ENCODE measurements at places on chromosomes 2 and 18. TPM values are rescaled to one million over a fixed set of nuclear protein-coding genes. Genes with fewer than 3 reads are reported as not detected.
A peak's percentile ranks its signal among the peaks of the same experiment; 100 is the strongest.

DNA sequence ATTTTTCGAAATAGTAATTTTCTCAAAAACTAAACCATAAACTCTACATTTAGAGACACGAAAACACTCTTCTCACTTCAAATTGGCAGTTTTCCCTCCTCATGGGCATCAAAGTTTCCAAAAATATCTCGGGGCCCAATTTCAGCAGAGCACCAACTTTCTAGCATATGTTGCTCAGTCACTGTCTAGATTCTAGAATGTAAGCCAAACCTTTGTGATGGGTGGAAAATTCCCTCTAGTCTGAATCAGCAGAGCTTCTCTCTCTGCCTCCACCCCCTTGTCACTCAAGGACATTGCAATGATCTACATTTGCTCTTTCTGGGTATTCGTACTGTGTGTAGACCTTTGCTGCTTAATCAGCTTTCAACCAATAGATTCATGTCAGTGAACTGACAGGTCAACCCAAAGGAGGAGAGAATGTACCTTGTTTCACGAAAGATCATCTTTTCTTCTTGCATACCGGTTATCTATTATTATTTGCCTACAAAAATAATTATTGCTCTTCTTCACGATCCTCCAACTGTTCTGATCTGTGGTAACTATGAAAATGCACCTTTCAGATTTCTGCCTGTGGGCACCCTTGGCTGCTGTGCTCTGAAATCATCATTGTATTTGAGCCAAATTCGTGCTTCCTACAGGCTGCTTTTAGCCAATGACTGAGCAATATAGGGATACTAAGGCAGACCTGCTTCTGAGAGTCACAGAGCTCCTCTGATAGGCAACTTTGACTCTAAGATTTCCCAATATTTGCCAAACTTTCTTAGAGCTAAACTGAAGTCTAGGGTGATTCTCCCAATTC is 38.7 kb upstream of the GLS start:
- DNase-seq, result peak; percentile 42

DNA sequence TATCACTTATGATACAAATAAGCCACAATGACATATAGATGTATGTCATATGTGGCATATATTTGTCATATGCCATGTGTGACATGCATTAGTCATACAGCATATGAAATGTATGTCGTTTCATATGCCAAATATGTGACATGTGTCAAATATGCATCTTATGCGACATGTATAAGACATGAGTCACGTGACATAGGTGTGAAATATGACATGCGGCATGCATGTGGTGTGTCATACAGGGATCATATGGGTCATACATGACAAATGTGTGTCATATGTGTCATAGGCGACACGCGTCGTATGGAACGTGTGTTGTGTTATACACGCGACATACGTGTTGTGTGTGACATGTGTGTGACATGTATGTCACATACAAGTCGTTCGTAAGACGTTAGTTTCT is 2154.0 kb upstream of the PIK3C3 start:
- no peak for DNase-seq

DNA sequence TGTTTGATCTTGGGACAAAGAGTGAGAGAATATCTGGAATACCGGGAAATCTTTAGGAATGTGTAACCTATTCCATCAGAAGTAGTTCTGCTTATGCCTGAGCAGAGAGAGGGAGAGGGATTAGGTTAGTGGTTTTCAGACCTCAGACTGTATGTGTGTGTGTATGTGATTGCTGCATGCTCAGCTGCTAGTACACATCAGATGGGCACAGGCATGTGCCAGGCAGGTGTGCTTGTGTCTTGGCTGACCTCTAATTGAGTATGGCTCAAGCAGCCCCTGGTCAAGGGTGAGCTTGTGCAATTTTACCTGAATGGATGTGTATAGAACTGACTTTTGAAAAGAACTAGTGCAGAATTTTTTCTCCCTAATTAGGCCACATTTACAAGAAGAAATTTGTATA is 91.2 kb downstream of the INSIG2 start:
- DNase-seq, result no peak

DNA sequence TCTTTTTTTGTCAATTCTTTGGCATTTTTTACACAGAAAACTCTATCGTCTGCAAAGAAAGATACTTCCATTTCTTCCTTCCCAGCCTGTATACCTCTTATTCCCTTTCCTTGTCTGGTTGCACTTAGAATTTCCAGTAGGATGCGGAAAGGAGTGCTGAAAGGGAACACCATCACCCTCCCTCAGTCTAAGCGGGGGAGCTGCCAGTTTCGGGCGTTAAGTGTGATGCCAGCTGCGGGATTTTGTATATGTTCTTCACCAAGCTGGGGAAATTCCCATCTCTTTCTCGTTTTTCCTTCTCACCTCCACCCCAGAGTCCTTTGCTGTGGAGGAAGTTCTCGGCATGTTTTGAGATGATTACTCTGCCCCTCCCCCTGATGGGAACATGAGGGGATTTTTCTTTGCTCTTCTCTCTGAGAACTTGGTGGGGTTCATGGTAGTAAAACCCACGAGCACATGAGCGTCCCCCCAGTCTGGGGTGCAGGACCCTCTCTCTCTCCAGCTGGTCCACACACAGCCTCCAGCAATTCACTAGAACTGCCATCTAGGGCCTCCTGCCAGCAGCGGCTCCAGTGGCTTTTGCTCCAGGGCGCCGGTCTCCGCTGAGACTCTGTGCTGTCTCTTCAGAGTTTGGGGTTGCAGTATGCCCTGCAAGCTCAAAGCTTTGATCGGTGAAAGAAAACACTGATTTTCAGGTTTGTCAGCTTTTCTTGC is 15.5 kb downstream of the AQP12A start:
- no peak for DNase-seq

DNA sequence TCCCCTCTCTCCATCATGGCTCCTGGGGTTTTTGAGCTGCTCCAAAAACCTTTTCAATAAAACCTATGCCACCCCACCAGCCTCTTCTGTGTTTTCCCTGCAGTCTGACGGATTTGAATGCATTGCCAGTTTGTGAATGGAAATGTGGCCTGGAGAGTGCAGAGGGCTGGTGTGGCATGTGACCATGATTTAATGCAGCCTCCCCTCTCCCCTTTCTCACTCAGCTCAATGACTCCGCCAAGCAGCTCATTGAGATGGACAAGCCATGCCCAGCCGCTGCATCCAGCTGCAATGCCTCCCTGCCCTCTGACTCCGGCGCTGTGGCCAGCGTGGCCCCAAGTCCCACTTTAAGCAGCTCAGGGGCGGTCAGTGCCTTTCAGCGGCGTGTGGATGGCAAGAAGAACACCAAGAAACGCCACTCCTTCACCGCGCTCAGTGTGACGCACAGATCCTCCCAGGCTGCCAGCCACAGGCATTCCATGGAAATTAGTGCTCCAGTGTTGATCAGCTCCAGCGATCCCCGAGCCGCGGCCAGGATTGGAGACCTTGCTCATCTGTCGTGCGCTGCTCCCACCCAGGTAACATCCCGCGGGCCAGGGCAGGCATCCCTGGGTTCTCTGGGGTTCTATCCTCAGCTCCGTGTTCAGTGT is 215.3 kb downstream of the SEPTIN10 start:
- no peak for DNase-seq

GRCh38 chr2:59093571-59093970 is 852.4 kb upstream of the FANCL start:
- DNase-seq, result no peak

GRCh38 chr2:210559182-210559581 is 2.8 kb downstream of the CPS1 start:
- DNase-seq, result no peak

DNA sequence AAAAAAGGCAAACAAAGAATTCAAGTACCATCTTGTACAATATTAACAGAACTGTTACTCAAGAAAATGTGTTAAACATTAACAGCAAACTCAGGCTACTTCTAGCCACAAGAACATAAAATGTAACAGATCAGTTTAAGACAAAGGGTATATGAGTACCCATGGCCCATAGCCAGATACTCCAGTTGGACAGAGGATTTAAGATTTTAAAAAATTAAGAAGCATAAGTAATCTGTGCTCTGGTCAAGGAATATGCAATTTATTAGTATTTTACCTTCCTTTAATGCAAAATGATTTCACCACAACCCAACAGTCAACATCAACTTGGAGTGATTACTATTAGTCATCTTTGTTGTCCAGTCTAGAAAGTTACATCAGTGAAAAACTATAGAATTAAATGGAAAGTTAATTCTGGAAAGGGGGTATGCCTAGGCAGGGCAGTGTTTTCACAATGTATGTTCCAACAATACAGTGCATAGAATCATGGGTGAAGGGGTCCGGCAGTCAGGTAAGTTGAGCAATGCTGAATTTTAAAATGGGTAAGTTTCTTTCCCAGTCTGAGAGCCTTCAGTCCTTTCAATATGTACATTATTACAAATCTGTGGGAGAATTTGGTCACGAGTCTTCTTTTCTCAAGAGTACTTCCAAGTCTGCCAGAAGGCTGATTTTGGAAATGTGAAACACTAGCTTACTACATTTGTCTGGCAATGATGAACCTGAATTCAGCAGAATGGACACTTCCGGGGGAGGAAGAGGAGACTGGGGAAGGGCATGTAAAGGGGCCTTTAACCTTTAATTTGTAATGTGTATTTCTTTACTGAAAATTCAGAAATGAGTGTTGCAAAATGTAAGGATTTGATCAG is 34.5 kb downstream of the SFT2D3 start:
- DNase-seq, result no peak

- DNase-seq, result no peak
These were observed 143.3 kb upstream of the KLHL29 start for GRCh38 chr2:23241611-23242245.

DNA sequence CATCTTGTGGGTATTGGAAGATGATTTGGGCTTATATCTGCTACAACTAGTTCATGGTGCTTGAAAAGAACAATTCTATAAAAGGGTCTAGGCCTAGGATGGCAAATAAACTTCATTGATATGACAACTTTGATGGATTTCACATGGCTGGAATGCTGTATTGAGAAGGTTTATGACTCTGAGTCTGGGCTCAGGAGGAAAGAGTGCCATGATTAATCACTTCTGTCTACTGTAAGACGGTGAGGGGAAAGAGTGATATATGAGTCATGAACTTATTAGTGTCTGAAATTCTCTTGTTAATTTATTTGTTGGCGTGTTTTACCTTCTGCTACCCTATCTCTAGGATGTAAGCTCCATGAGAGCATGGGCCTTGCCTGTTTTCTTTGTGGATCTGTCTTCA is 17.0 kb upstream of the ADCYAP1 start:
- no peak for DNase-seq

GRCh38 chr2:127392133-127392827 is 4.5 kb upstream of the MAP3K2 start:
- DNase-seq, result no peak

DNA sequence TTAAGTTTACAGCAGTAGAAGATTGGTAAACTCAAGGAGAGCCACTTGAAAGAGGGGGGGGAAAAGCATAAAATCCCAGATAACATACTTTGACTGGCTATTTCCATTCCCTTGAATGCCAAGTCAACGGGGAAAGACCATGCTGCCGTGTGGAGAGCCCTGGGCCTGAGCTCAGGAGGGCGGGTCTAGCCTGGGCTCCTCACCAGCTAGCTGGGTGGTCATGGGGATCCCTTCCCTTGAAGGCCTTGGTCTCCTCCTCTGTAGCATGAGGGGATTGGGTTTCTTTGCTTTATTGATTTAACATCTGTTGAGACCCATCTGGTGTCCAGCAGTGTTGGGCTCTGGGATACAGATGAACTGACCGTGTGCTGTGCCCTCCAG is 35.0 kb downstream of the TEX51 start:
- DNase-seq, result no peak

DNA sequence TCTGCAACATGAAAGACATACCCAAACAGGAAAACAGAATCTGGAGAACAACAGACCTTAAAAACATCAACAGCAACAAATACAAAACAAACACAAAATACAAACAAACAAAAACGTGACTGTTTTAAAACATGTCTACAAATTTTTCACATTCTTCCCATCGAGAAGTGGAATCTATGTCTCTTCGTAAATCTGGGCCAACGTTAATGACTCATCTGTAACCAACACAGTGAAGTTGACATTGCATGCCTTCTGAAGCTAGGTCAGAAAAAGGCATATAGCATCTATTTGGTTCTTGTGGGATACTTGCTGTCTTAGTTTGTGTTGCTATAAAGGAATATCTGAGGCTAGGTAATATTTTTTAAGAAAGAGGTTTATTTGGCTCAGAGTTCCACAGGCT is 269.0 kb upstream of the FBXO11 start:
- no peak for DNase-seq

SCN1A gene
- 51.8 TPM for polyA plus RNA-seq

SALL3 gene
- 104 TPM for polyA plus RNA-seq

FANCL gene
- polyA plus RNA-seq, result 50.8 TPM

MYOM1 gene
- 15.4 TPM for polyA plus RNA-seq

Measured in spinal cord (tissue), 10 donors.